Sciatic nerve (tissue), 2 donors: ENCODE measurements at places on chromosomes 3 and 15. TPM values are rescaled to one million over a fixed set of nuclear protein-coding genes. Genes with fewer than 3 reads are reported as not detected.
A peak's percentile ranks its signal among the peaks of the same experiment; 100 is the strongest.

NOX5 gene
- total RNA-seq: 0.45 TPM

DNA sequence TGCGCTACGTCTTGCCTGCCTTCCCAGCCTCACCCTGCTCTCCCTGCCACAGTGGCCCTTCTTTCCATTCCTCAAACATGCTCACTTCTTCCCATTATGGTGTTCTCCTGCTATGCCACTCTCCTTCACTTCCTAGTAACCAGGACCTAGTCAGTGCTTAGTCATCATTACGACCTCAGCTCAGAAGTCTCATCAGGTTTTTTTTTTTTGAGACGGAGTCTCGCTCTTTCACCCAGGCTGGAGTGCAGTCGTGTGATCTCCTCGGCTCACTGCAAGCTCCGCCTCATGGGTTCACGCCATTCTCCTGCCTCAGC is 149.5 kb downstream of the GREM1 start:
- no peak for DNase-seq

DNA sequence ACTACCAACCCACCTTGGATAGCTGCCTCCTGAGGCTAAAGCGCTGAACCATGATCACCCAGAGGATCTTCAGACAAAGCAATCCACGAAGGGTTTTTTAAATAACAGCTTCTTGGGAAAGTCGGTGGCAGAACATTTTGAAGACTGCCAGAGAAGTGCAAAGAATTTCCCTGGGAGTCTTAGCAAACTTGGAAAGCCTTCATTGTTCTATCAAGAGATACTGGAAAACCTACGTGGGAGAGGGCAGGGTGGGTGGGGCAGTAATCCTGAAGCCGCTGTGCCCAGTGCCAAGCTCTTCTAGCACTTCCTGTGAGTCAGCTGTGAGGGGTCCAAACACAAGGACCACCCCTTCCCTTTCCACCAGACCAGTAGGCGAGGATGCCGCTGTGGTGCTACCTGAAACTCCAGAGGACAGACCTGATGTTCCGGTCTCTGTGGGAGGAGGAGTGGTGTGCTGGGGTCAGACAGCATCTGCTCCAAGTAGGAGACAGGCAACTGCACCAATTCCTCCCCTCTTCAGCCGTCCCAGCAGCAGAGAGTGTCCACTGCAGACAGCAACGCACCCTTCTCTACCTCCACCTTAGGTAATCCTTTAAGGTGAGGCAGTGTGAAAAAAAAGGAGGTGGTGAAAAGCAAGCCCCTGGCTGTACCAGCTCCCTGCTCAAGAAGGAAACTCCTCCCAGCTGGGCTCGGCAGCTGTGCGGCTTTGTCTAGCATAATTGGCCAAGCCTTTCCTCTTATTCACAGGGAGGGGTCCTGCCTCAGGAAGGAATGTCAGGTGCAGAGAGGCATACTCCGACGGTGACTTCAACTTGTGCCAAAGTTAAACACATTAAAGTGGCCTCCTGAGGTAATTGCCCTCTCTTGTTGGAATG is 99.0 kb downstream of the TMCC1 start:
- no peak for DNase-seq

ARHGAP31 gene
- total RNA-seq: 85.6 TPM

DNA sequence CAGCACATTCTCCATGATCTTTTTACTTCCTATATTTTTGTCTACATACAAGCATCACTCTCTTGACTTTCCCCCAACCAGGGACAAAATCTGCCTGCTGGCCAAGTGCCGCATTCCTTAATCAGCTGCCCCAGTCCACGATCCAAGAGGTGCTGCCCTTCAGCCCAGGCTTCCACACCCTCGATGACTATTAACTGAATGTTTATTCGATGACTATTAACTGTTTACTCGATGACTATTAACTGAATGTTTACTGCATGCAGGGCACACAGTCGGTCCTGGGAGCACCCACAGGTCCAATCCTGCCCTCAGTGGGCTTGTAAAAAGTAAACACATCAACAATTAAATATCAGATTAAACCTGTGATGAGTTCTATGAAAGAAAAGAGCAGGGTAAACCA is 256.9 kb downstream of the ARRDC4 start:
- DNase-seq: no peak

CCDC80 gene
- 143 TPM for total RNA-seq

- no peak for DNase-seq
Observed at GRCh38 chr15:74461847-74462511, 1.0 kb upstream of the UBL7 start.

GRCh38 chr3:171862392-171862791 is 19.2 kb downstream of the TMEM212 start:
- DNase-seq: no peak

DNA sequence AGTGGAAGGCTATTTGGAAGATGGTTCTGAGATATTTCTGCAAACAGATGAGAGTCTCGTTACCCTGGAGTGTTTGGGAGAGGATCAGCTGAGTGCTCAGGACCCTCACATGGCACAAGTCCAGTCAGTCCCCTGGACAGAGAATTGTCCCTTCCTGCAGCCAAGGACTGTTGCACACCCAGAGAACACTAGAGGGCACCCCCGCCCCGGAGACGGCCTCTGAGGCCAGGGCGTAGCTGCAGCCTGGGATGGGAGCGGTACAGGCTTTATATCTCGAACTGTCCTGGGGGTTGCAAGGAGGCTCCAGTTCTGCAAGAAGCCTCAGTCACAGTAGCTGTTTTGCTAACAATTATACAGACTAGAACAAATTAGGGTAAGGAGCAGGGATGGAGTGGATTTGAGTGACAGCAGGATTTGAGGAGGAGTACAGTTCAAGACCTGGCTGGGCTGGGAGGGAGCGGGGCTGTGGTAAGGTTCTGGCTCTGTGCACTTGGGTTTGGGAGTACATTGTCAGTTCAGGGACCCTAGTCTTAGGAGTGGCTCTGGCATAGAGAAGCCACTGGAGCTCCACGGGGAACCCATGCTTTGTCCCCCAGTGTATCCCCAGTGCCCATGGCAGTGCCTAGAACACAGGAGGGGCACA is 67.6 kb upstream of the HACD2 start:
- DNase-seq: peak; percentile 90

- peak; percentile 83 for DNase-seq
Observed at GRCh38 chr3:190120269-190121060, at the start of gene P3H2. Gene P3H2, minus strand, starts transcription at chr3:190120897. Its CDS starts 166 bp downstream, at chr3:190120731.

DNA sequence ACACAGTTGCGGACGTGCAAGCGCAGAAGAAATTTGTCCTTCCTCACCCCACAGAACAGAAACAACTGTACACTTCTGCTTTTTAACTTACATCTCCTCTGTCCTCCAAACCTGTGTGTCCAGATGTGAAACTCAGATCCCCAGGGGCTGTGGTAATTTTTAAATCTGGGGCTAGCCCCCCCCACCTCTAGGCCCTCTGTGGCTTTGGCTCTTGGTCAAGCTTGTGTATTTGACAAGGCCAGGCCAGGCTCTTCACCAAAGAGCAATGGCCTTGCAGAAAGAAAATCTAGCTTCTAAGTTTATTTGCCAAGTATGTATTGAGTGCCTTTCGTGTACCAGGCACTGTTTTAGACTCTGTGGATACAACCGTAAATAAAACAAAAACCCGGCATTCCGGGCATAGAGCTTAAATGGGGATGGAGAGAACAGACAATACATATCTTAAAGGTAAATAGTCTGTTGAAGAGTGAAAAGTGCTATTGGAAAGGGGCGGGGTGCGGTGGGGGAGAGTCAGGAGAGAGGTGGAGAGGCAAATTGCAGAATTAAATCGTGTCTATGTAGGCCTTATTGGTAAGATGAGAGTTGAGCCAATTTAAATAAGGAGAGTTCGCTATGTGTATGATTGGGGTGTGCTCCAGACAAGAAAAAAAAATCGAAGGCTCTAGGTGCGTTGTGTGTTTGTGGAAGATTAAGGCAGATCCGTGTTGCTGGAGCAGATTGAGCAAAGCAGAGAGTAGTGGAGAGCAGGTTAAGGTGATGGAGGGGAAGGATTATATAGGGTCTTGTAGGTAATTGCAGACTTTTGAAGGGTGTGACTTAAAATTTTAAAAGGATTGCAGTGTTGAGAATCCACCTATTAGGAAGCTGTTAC is 781 bp upstream of the DPH6 start:
- DNase-seq: peak; percentile 59

DNA sequence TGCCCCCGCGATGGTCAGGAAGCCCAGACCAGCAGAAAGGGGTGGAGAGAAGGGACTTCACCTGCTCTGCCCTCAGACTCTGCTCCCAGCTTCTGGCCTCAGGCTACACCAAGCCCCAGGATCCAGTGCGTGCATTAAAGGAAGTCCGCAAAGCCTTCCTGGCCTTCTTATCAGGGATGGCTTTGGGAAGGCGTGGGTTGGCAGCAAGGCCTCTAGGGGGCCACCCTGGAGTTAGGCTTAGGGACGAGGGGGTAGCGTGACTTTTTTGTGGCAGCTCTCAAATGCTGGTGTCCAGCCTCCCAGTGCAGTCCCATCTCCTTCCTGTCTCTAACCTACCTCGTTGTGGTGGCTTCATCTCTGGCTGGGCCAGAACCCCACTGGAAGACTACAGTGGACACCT is 18.9 kb upstream of the RPL29 start:
- DNase-seq: no peak

- DNase-seq: no peak
Observed at GRCh38 chr3:32017286-32017685, 35.7 kb downstream of the ZNF860 start.

DNA sequence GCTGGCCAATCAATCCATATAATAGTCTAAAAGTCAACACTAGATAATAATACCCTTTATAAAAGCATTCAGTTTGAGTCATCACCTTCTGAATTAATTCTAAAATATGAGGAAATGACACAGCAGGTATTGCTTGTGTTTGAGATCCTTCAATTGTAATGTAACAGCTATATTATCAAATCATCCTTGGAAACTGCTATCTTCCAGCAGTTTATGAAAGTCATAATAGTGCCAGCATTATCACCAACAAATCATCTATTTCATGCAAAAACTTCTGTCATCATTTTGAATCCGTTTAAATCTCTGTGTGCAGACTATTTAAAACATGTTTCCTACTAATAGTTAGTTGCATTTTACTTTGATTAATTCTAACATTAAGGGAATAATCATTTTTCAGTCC is 468.7 kb downstream of the CADM2 start:
- no peak for DNase-seq

DNA sequence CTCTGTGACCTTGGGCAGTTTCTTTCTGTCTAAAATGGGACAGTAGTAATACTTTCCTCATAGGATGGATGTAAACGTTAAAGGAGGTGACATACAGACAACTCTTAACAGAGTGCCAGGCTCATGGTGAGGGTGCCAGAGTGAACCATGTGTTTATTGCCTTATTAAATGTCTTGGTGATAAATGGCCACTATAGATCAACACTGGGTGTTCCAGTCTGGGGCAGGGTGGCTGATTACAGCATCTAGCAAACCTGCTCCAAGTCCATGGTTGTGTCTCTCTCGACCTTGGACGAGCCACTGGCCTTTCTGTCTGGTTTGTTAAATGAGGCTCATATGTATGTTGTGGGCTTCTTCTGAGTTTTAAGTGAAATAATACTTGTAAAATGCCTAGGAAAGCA is 75.1 kb downstream of the TRAK1 start:
- no peak for DNase-seq

DNA sequence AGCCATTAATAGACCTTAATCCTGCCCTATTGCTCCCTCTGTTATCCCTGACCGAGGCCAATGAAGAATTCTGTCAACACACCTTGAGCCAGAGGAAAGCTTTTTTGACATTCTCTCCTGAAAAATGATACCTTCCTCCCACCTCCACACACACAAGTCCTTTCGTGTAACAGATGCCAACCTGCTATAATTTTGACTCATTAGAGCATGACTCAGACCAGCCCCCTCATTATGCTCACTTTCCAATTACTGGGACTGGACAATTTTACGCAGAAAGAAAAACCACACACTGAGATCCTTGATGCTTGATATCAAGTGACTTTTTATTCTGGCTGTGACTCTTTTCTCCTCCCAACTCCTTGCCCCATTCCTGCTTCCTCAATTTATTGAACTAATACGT is 50.9 kb downstream of the LSAMP start:
- DNase-seq: no peak

TUSC7 gene
- not detected for total RNA-seq

GRCh38 chr15:88610701-88611231 is 10.4 kb upstream of the AEN start:
- DNase-seq: no peak

ATXN7 gene
- 52.0 TPM for total RNA-seq

- peak; percentile 60 for DNase-seq
Observed at GRCh38 chr15:32029862-32030781, at the start of gene CHRNA7. Gene CHRNA7, plus strand, starts transcription at chr15:32030515. Its CDS starts 80 bp downstream, at chr15:32030595.

DNA sequence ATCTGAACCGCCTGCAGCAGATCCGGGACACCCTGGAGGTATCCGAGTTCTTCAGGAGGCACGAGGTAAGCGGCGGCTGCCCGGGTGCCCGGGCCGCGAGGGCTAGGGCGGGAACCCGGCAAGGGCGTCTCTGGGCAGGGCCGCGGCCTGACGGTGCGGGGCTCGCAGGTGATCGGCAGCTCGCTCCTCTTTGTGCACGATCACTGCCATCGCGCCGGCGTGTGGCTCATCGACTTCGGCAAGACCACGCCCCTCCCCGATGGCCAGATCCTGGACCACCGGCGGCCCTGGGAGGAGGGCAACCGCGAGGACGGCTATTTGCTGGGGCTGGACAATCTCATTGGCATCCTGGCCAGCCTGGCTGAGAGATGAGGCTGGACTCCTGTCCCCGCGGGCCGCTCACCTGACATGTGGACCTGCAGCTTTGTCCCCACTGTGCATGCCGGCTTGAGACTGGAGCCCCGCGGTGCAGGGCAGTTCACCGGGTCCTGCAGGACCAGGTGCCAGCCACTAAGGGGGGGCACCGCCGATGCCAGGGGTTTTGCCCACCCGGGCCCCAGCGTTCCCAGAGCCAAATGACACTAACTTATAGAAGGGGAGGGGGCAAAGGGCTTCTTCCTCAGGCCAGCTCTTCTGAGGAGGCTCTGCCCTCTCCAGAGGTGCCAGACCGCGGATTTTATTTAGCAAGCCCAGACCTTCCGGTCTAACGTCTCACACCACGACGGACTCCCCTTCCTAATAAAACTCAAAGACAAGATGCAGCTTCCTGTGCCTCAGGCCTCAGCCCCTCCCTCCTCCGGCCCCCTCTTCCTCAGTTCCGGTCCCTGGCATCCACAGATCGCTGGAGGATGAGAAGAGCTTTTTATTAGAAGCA is 9.4 kb downstream of the ITPKA start:
- no peak for DNase-seq

CCDC54 gene
- not detected for total RNA-seq

GRCh38 chr15:67828278-67828968 is 3.1 kb downstream of the SKOR1 start:
- DNase-seq: no peak

DNA sequence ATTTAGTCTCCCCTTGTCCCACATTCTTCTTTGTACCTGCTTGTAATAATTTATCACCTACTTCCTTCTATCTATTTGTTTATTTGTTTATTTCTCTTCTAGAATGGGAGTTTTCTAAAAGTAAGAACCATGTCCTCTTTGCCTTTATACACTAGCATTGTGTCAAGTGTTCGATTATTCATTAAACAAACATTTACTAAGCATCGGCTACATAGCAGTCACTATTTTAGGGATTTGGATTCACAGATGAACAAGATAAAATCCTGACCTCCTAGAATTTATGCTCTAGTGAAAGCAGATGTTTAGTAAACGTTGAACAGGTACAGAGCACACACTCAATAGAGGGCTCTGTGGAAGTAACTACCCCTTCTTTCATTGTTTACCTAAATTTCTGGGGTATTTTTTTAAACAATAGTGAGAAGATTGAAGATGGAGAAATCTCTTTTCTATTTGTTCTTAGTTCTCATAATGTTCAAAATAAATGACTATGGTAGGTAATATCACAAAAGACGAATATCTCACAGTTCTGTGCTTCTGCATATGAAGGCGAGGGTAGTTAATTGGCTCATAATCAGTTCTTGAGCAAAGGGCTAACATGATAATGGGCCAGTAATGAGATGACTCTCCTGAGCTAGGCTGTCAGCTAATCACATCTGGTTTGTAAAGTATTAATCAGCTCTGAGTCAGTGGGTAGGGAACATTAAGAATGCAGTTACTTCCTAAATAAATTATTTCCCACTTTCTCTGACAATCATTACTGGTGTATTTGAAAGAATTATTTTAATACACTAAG is 111.9 kb downstream of the SLC9A9 start:
- no peak for DNase-seq
